Activated CD8-positive, alpha-beta memory T cell treated with anti-CD3 and anti-CD28 coated beads, Interleukin-2, amount 50 U/mL, for 4 hours (primary cell): ENCODE measurements at places on chromosomes 4 and X.

DNA sequence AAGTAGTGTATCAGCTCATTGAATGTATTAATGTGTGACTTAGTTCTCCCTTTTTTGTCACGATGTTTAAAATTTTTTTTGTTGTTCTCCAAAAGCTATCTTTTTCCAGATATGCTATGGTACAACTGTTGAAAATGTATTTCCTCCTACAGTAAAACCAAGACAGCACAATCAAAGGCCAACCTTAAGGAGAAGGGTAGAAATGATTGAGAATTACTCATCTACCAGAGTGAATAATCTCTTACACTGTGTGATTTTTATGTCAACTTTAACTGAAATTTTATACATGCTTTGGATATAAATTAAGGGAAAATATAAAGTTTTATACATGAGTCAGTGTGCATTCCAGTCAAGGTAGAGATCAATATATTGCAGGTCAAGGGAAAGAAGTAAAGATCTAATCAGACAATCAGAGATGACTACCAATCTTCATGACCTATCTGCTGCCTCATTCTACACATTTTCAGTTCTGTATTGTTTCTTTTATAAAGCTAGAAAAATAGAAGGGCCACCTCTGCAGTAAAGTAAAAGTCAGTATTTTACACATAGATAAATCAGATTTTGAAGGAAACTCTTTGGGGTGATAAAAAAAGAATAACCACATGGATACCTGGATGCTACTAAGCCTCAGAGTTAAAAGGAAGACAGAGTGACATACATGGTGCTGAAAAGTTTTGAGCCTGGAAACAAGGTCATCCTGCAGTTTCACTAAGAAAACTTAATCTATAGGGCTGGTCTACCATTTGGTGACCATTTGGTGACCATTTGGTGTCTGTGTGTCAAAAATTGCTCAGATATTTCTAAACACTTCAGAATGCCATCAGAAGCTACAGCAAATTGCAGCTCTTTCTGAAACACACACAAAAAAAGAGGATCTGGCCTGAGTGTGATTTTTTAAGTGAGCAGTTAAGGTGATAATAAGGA, 1.6 kb downstream of the FAM13A start:
- DNase-seq: no peak

GRCh38 chr4:61195101-61195500, 5.0 kb upstream of the ADGRL3 start:
- DNase-seq: no peak

GRCh38 chr4:61750810-61751209, 550.7 kb downstream of the ADGRL3 start:
- DNase-seq: no peak

- DNase-seq: no peak
Measured at GRCh38 chr4:94833394-94833793, 75.6 kb downstream of the BMPR1B start.

DNA sequence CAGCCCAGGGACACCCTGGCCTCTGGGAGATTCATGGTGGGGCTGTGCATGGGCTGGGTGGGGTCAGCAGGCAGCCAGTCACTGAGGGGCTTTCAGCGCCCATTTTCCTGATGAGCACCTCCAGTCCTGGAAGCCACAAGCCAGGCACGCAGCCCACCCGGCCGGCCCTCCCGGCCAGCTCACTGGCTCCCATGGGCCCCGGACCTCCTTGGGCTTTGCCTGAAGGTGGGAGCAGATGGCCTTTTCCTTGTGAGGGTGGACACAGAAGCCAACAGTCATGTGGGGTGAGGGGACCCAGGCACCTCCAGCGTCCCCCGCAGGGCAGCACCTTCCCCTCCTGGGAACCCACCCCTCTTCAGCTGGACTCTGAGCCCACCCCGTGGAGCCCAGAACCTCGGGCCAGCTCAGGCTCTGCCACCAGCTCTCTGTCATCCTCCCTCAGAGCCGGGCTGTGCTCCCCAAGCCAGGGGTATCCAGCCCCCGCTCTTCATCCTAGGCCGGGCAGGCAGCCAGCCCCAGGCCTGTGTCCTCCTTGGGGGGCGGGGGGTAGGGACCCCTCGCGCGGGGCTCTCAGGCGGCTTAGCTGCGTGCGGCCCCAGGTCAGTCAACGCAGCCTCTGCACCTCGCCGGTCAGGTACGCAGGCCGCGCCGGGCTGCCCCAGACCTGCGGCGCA, 798 bp upstream of the FGFR3 start:
- no peak for DNase-seq

GRCh38 chr4:79820427-79820826, 252.6 kb downstream of the ANTXR2 start:
- no peak for DNase-seq

GRCh38 chrX:23811656-23812055, 28.7 kb downstream of the SAT1 start:
- no peak for DNase-seq

- DNase-seq: no peak
Measured at GRCh38 chrX:125108921-125109320, 210.8 kb upstream of the TEX13C start.

DNA sequence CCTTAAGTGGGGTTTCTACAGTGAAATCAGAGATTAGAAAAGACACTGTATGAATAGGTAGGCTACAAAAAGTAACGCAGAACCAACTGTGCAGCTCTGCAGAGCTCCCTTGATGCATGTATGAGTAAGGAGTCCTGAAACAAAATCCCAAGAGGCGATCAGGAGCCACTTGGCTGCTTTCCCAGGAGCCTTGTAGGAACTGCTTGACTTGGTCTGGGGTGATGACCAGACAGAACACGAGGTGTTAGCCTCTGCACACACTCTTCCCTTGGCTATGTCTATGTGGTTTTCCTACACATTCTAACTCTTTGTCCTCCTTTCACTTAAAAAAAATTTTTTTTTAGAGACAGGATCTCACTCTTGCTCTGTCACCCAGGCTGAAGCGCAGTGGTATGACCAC, 22.8 kb upstream of the AP1S2 start:
- no peak for DNase-seq

DNA sequence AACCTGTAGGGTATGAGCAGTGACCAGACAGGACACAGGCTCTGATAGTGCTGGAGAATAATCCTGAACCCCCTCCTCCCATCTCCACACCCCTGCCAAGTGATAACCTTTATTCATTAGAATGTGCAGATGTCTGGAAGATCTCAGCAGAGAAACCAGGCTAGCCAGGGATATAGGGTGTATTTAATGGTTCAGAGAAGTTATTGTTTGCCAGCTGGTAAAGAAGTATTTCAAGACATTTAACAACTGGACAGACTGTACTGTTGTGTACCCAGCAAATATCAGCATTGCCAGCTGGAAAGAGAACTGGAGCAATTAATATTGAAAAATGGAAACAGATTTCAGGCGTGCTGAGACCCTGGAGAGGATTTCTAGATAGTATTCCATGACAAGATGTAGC, 94.5 kb downstream of the RASGEF1B start:
- DNase-seq: no peak

DNA sequence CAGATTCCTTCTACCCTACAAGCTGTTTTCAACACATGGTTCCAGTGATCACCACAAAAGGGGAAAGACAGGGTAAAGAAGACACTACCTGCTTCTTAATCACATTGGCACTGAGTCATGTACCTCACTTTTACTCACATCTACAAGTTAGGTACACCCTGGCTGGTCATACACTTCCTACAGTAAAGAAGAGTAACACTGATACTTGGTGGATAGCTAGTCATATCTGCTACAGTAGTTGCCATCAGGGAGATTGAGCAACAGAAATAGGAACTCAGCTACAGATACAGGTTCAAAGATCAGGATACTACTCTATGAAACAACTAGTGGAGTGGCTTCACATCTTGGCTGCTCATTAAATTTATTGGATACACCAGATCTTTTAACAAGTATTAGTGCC, 105.4 kb upstream of the DIAPH2 start:
- no peak for DNase-seq

DNA sequence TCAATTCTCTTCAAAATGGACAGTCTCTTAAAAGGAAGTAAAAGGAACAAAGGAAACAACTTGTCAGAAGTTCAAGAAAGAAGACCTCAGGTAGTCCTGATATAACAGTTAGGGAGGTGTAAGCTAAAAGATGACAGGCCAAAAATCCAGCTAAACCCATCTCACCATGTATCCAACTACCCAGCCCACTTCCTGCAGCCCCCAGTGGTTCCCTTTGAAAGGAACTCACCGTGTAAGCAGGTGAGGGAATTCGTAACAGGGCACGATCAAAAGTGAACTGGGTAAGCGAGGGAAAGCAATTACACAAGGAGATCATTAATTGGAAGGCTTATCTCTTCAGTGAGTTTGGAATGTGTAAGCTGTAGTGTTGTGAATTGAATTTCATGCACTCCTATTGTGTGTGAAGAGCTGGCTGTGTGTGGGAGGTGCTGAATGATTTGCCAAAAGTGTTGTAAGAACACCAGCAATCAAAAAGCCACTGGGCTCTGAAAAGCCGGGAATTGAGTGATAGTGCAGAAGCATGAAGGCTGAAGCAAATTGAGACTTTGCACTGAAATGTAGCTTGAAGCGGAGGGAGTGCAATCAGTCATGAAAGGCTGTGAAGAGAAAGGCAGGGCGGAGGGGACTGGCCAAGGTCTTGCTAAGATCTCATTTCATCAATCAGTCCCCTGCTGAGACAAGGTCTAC, 914.2 kb upstream of the LCORL start:
- DNase-seq: no peak

- no peak for DNase-seq
Measured at GRCh38 chrX:153688911-153689590, 1.3 kb downstream of the SLC6A8 start.

DNA sequence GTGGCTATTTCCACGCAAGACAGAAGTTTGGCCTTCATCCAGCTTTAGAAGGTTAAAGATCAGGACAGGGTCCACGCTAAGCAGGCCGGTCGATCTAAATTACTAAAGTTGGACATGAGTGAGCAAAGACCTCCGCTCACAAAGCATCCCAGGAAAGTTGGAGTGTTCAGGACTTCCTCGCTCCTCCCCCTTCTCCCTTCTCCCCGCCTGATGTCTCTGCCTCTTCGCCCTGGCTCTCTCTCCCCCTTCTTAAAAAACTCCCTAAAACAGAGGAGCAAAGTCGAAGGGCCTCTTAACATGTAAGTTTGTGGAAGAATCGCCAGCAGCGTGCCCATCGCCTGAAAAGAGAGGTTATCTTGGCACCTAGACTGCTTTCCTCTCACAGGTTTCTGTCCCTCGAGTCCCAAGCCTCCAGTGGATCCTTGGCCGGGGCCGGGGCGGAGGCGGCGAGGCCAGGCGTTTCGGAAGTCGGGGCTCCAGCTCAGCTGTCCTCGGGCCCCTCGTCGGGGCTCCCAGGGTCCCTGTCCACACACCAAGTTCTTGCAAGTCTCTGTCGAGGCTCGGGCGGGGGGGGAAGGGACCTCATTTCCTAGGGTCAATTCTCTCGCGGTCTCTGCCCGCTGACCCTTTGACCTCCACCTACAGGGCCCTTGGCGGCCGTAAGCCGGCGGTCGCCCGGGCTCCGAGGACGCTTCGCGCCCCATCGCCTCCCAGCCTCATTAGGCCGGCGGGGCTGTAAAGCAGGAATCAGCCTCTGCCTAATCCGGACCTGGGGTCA, 7.6 kb downstream of the ZIC3 start:
- no peak for DNase-seq

DNA sequence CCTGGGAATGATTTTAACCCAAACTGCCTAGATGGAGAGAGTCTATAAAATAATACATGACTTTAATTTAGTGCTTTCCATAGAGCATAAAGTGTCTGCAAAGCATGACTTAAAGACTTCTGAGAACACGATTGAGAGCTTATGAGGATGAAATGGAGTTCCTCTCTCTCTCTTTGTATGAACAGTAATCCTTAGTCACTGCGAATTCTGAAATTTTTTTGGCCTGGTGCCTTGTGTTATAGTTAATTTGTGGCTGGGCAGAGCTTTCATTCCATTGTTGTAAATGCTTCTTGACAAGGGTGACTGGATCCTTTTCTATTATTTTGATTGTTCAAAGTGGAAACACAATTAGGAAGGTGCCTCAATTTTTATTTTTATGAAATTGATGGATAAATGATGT, 179.5 kb downstream of the CEP135 start:
- no peak for DNase-seq

- no peak for DNase-seq
Measured at GRCh38 chr4:140971077-140971792, 162.0 kb downstream of the RNF150 start.

GRCh38 chr4:139700568-139700967, 34.9 kb downstream of the MGST2 start:
- no peak for DNase-seq

DNA sequence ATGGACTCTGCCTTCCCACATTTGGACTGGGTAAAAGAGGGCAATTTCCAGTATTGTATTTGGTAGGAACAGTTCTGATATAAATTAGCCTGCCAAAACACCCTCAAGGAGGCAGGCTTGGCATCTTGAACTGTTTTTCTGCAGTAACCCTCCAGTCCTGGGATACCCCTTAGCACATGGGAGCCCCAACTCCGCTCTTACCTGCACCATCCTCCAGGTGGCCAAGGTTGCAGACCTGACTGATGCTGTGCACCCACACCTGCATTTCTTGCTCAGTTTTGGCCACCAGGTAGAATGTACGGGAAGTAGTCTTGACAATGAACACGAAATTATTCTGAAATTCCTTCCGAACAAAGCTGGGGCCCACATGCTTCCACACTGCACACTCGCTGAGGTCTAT, 35.1 kb downstream of the GAB3 start:
- DNase-seq: no peak

DNA sequence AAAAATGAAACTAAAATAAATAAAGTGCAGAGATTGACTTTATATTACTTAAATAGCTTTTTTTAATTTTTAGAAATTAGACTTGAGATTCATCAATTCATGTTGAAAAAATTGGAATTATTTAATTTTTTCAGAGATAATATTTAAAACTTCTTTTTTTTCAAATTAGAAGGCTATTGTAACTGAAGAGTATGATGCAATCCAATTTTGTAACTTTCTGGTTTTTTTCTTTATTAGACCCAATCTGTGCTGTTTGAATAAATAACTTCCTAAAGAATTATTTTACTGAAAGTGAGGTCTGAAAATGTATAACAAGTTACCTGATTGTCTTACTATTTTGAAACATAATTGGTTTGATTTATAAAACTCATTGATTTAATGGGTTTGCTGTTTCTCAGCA, 200.9 kb downstream of the MAD2L1 start:
- DNase-seq: no peak

GRCh38 chr4:2537011-2537830, 774 bp downstream of the FAM193A start:
- peak; percentile 61 for DNase-seq

DNA sequence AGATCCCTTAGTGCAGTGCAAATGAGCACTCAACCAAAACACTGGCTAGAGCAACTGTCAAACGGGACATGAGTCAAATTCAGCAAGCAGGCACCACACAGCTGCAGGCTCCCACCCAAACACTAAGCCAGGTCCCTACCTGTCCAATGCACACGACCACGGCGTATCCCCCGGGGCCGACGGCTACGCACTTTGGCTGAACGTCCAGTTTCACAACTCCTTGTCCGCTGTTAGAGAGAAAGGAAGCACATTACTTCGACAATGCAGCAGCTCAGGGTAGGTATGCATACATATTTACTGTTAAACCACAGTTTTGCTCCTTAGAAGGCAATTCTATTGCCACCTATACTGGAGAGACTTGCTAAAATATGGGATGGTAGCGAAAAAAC, 35.4 kb downstream of the WDR1 start:
- no peak for DNase-seq

GRCh38 chr4:120082251-120082650, 15.6 kb upstream of the MAD2L1 start:
- DNase-seq: no peak
